Endothelial cell of umbilical vein (primary cell): ENCODE measurements at places on chromosomes 2 and 18. TPM values are rescaled to one million over a fixed set of nuclear protein-coding genes. Genes with fewer than 3 reads are reported as not detected.

CMPK2 gene
- polyA plus RNA-seq, result 0.15 and 0.49 TPM in 2 replicates

GREB1 gene
- polyA plus RNA-seq, result 0.17 and 0.19 TPM in 2 replicates

ABCA12 gene
- polyA plus RNA-seq, result not detected in 2 replicates

MOCOS gene
- polyA plus RNA-seq, result 0.18 and 0.25 TPM in 2 replicates

RTP5 gene
- not detected in 2 replicates for polyA plus RNA-seq

FSHR gene
- not detected in 2 replicates for polyA plus RNA-seq

ARMC9 gene
- 13.7 and 16.4 TPM in 2 replicates for polyA plus RNA-seq

DCDC2C gene
- polyA plus RNA-seq, result not detected in 2 replicates

VSNL1 gene
- polyA plus RNA-seq, result not detected in 2 replicates

ODC1 gene
- 94.8 and 132 TPM in 2 replicates for polyA plus RNA-seq

PDCL3 gene
- 12.7 and 19.4 TPM in 2 replicates for polyA plus RNA-seq

CCDC68 gene
- polyA plus RNA-seq, result 0.22 and 0.72 TPM in 2 replicates

HMSD gene
- polyA plus RNA-seq, result 0.06 and 0.08 TPM in 2 replicates

RESP18 gene
- not detected in 2 replicates for polyA plus RNA-seq

ANKRD30BL gene
- not detected in 2 replicates for polyA plus RNA-seq

RAD51AP2 gene
- polyA plus RNA-seq, result not detected in 2 replicates

HAAO gene
- 1.1 and 1.8 TPM in 2 replicates for polyA plus RNA-seq

MYO1B gene
- 6.4 and 8.7 TPM in 2 replicates for polyA plus RNA-seq

REEP1 gene
- polyA plus RNA-seq, result 0.11 and 0.24 TPM in 2 replicates

CD302 gene
- polyA plus RNA-seq, result 9.0 and 10.4 TPM in 2 replicates

YPEL5 gene
- polyA plus RNA-seq, result 49.5 and 51.8 TPM in 2 replicates

CENPA gene
- 18.6 and 22.0 TPM in 2 replicates for polyA plus RNA-seq

UNC80 gene
- not detected in 2 replicates for polyA plus RNA-seq

AOX1 gene
- polyA plus RNA-seq, result 0.02 and 0.03 TPM in 2 replicates

RPL31 gene
- 975 and 1,137 TPM in 2 replicates for polyA plus RNA-seq

STAT4 gene
- 0.97 and 1.2 TPM in 2 replicates for polyA plus RNA-seq

SLC4A3 gene
- 0.24 and 0.29 TPM in 2 replicates for polyA plus RNA-seq

REG3A gene
- not detected in 2 replicates for polyA plus RNA-seq

PHLPP1 gene
- polyA plus RNA-seq, result 4.0 and 4.4 TPM in 2 replicates

OSR1 gene
- not detected in 2 replicates for polyA plus RNA-seq

ANKRD44 gene
- polyA plus RNA-seq, result 3.4 and 10.8 TPM in 2 replicates

GATA6 gene
- 3.9 and 4.1 TPM in 2 replicates for polyA plus RNA-seq

CROCC2 gene
- not detected in 2 replicates for polyA plus RNA-seq

MGAT4A gene
- polyA plus RNA-seq, result 8.2 and 9.2 TPM in 2 replicates

ICA1L gene
- 0.84 and 1.6 TPM in 2 replicates for polyA plus RNA-seq

VWA3B gene
- not detected in 2 replicates for polyA plus RNA-seq

STPG4 gene
- polyA plus RNA-seq, result not detected in 2 replicates

NEUROD1 gene
- not detected in 2 replicates for polyA plus RNA-seq

AGAP1 gene
- 10.2 and 10.8 TPM in 2 replicates for polyA plus RNA-seq

PCARE gene
- not detected in 2 replicates for polyA plus RNA-seq

CDK15 gene
- polyA plus RNA-seq, result not detected in 2 replicates
